ENCODE measurements at places on chromosomes 16 and 17.

- no peak for DNase-seq
Measured at GRCh38 chr17:67753026-67753425, 35.3 kb downstream of the NOL11 start.

- no peak for DNase-seq
Measured at GRCh38 chr16:82761236-82761635, 134.5 kb downstream of the CDH13 start.

GRCh38 chr16:72992142-72992601 is 55.8 kb downstream of the ZFHX3 start:
- no peak for DNase-seq

DNA sequence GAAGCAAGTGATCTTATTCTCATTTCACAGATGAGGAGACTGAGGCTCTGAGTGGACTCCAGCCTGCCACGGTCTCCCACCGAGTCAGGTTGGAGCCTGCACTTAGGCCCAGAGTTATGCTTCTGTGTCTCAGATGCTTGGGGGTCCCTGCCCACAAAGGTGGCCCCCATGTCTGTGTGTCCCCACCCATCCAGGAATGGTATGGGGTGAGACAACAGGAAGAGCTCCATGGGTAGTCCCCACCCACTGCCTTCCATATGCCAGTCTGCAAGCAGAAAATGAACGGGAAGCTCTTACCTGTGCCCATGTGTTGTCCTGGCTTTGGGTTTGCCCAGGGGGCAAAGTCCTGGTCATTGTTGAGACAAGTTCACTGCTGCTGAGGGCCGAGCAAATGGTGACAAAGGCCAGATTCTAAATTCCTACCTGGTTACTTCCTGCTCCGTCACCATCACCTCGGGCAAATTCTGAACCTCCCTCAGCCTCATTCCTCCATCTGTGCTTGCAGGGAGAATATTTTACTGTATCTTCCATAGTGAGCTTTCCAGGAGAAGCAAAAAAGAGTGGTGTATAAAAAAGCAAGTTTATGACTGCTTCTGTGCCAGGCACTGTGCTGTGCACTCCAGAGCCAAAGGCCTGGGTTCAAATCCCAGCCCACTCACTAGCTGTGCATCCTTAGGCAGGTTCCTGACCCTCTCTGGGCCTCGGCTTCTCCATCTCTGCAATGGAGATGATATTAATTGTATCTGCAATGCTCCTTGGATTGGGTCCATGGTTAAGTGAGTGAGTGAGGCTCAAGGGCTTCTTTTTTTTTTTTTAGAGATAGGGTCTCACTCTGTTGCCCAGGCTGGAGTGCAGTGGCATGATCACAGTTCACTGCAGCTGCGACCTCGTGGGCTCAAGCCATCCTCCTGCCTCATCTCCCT is 9.3 kb downstream of the IL4R start:
- no peak for DNase-seq

- DNase-seq: no peak
Measured at GRCh38 chr17:57480438-57481196, 224.3 kb downstream of the MSI2 start.

GRCh38 chr17:31564883-31565301 is 173.4 kb downstream of the RAB11FIP4 start:
- DNase-seq: no peak

DNA sequence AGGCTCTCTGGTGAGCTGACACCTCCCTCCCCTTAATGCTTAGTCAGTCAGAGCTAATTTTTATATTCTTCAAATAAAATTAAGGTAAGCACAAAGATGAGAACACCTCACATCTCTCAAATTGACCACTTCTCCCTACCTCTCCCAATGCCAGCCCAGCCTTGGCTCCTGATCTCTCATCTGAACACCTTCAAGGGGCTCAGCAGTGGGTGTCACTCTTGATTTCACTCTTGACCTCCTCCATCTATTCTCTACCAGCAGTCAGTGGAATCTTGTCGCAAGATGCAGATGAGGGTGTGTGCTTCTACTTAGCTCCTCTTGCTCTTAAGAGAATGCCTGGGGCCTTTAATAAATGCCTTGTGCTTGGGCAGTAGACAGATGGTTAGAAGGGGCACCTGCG is 309.0 kb upstream of the IRX3 start:
- DNase-seq: no peak

GRCh38 chr16:35745821-35746248 is 2286.4 kb downstream of the TP53TG3F start:
- no peak for DNase-seq

- no peak for DNase-seq
Measured at GRCh38 chr17:77392376-77393273, 251.9 kb downstream of the SEC14L1 start.

DNA sequence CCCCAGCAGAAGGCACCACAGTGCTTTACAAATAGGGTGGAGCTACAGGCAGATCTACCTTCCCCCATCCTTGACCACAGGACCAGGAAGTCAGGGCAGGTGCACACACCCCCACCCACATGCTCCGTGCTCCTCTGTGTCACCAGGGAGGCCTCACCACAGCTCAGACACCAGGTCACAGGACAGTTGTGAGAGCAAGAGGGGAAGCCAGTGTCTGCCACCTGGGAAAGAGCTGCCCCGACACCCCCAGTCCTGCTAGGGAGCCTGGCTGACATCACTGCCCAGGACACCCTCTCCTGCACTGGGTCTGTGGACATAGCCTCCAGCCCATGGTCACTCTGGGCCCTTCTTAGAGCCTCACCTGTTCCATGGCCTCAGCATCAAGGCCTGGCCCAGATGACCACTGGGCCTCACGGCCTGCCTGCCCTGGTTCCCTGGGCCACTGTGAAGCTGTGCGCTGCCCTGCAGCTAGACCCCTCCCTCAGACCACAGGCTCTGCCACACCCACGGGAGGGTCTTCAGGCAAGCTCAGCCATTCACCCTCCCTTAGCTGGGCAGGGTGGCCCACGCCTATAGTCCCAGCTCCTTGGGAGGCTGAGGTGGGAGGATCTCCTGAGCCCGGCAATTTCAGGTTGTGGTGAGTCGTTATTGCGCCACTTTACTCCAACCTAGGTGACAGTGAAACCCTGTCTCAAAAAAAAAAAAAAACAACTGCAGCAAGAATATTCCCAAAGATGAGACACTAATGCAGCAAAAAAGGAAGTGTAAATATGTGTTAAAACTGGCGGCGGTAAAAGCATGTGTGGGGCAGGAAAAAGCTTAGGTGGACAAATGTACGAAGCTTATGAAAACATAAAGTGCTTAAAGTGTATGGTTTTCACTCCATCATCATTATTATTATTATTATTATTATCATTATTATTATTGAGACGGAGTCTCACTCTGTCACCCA is 14.2 kb downstream of the POLR3K start:
- no peak for DNase-seq

- DNase-seq: no peak
Measured at GRCh38 chr16:67967183-67967957, 1.1 kb downstream of the SLC12A4 start.

GRCh38 chr17:61368049-61368831 is 31.4 kb upstream of the TBX2 start:
- no peak for DNase-seq

DNA sequence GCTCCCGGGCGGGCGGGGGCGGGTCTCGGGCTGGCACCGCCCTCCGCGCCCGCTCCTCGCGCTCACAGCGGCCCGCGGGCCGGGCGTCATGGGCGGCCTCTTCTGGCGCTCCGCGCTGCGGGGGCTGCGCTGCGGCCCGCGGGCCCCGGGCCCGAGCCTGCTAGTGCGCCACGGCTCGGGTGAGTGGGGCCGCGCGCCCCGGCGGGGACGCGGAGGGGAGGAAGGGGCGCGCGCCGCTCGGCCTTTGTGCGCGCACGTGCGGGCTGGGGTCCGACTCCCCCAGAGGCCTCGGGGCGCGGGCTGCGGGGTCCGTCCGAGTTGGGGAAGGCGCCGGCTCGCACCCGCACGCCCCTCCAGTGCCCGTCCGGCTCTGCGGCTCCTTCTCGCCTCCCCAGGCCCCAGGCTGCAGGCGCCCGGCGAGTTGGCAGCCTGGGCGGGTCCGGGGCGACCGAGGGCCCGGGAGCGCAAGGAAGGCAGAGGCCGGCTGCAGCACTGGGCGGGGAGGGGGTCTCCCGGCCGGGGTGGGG is at the start of gene NME4:
NME4 (plus strand) TSS at position 65 of the 527 bp plus-strand sequence; CDS start at position 89, 24 bp downstream.
- no peak for DNase-seq

DNA sequence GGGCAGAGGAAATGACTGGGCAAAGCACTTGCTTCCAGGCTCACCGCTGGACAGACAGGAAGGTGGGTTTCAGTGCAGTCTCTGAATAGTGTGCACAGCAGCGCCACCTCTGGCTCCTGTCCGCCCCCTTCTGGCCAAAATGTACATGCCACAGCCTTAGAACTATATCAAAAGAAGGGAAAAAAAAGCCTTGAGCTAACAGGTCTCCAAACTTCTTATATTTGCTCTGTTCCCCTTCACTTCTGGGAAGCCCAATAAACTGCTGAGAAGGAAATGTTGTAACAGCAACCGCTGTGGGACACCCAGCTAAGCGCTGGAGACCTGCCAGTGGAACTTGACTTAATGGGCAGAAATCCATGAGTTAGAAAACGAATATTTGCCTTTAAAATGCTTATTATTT is 17.5 kb downstream of the COG7 start:
- peak; percentile 37 for DNase-seq

GRCh38 chr16:25868106-25868505 is 176.3 kb downstream of the HS3ST4 start:
- no peak for DNase-seq

- no peak for DNase-seq
Measured at GRCh38 chr16:82384017-82384416, 214.0 kb upstream of the MPHOSPH6 start.

- DNase-seq: no peak
Measured at GRCh38 chr17:65535777-65536572, 25.5 kb downstream of the AXIN2 start.

DNA sequence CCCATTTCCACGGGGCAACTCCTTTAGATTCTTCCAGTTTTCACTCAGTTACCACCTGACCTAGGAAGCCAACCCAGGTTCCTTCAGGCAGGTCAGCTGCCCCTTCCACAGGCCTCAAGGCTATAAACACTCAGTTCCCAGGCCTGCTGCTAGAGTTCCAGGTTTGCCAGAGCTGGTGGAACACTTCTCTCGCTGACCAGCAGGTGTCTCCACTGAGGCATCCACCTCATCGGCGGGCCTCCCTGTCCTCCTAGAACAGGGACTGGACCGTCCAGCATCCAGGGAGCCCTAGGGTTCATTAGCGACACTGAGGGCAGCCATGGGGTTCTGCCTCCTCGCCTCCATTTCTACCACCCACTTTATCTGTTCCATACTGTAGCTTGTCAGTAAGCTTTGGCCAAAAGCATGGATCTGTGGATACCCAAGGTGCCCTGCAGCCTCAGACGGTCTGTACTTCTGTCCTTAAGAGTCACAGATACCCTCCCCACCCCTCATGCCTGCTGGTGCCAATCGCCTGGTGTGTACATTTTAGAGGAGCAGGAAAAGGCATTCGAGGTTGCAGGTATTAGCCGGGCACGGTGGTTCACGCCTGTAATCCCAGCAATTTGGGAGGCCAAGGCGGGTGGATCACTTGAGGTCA is 29.0 kb downstream of the PIMREG start:
- DNase-seq: peak; percentile 4

DNA sequence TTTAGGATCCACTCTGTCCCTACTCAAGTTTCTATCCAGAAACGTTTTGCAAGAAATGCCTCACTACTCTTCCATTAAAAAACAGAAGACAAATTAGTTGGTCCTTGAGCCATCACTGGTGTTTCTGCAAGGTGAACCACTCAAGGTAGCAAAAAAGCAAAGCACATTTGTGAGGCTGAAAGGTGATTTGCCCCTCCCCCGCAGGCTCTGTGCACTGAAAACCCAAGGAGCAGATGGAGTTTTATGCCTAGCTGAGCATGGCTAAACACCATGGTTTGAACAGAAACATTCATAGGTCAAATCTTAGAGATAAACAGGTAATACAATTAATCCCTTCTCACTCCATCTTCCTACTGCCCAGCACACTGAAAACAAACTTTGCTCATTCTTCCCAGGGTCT is 538.2 kb upstream of the CDH5 start:
- DNase-seq: no peak

DNA sequence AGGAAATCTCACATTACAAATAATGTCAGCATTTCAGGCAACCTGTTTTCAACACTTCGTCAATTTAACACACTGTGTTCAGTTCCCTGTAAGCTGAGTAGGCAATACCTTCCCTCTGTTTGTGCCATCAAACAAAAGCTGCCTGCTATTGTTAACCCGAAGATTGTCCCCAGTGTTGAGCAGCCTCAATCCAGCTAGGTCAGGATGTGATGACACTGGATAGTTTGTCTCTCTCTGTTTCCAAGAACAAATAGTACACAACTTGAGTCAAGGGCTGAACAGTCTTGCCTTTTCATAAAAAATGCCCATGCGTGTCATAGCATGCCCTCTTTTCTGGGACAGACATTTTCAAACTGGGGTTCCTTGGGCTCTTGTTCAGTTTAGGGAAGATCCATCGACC is 36.4 kb downstream of the HSD17B2 start:
- DNase-seq: no peak

GRCh38 chr16:1645914-1646525 is 32.1 kb upstream of the JPT2 start:
- no peak for DNase-seq

- no peak for DNase-seq
Measured at GRCh38 chr16:512802-513201, 14.7 kb upstream of the CAPN15 start.

- DNase-seq: no peak
Measured at GRCh38 chr16:47979164-47979520, 176.7 kb downstream of the ABCC12 start.

- no peak for DNase-seq
Measured at GRCh38 chr16:68686905-68687304, 41.8 kb downstream of the CDH3 start.

DNA sequence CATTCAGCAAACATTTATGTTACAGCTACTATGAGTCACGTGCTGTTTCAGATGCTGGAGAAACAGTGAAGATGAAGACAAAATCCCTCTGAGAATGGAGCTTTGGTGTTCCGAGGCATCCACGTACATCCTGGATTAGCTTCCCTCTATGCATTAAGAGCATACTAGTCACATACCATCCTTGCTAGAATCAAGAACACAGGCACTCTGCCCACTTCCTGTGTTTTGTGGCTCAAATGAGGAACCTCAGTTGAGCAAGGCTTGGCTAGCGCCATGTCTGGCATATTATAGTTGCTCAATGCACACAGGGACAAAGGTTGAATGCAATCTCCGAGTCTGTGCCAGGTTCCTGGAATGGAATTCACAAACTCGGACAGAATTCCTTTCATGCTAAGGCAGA is 297.5 kb downstream of the XYLT1 start:
- DNase-seq: no peak

DNA sequence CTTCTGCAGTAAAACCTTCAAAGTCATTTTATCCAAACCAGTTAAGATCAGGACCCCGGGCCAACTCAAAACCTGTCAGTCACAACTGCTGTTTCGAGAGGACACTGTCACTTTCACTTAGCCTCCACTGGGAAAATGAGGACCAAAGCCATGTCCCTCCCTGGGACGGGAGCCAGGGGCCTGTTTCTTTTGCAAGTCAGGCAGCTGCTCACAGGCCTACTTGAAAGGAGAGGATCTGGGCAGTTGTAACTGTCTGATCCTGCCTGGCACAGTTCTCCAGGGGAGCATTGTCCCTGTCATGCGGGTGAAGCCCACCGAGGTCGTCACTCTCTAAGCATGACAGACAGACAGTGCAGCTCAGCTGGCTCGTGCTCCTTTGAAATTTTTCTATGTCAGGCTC is 276.2 kb downstream of the NPIPA8 start:
- DNase-seq: no peak
